ENCODE measurements at places on chromosomes 4 and X.

DNA sequence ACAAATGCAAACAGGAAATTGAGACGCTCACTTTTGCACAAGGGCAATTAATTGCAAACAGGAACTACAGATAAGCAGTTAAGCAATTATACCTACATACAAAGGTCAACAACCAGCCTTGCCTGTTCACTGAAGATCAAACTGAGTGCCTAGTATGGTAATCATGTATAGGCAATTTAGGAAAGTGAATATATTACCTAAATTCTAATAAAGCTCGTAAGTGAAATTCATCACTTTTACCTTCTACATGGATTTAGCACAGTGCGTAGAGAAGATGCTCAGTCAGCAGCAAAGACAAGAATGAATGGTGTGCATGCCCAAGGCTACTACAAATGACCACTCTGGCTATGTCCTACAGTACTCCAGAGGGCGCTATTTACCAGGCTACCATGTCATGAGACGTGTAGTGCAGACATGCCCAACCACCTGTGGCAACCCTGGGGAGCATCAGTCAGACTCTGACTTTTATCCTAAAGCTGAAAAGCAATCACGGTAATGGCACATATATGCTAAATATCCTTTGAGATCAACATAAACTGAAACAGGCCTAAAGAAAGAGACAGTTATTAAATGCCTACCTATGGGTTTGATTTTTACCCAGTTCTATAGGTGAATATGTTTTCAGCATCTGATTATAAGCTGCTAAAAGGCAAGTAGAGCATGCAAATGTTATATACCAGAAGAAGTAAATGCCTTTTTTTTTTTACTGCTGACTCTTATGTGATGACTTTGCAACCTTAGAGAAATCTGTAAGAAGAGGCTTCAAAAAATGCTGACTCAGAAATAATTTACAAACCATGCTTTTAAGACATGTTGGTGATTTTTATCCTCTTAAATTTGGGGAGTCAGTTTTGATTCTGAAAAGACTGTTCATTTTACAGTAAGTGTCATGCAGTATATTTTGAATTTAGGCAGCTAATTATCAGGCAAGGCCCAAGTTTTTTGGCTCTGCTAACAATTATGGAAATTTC is 178.0 kb downstream of the PPP3CA start:
- DNase-seq = peak; percentile 86

DNA sequence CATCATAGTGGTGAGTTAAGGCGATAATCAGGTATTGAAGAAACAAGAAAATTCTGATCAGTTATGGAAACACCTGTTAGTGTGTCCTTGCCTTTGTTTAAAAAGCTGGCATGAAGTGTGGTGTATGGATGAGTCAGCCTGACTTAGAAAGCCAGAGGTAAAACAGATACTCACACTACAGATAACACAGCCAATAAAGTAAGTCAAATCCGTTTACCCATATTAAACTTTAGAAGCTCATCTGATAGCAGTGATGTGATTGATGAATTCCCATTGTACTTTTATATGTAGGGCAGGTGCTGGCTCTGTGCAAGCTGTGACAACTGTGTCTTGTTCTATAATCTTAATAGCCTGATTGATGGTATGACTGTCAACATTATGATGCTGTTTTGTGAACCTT is 1392.7 kb upstream of the IGFBP7 start:
- DNase-seq = no peak

DNA sequence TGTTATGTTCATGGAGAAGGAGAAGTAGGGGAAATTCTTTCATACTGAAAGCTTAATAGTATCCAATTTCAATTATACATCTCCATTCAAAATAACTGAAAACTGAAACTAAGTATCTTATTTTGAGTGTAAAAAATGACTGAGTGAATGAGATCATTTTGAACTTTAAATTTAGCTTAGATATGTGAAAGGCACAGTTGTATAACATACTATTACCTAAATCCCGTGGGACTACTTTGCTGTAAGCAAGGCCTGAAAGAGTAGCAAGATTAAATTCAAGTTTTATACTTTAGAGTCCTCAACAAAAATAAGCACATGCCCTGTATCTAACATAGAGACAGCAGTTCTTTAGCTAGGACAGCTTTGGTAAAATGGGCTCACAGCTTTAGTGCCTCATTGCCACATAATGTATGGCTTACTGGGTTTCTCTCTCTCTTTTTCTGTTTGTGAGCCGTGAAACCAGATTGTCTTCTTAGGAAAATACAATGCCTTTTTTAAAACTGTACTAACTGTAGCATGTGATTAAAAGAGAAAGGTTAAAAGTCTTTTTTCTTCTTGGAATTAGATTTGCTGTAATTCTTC is 43.2 kb downstream of the GSTCD start:
- DNase-seq = no peak

DNA sequence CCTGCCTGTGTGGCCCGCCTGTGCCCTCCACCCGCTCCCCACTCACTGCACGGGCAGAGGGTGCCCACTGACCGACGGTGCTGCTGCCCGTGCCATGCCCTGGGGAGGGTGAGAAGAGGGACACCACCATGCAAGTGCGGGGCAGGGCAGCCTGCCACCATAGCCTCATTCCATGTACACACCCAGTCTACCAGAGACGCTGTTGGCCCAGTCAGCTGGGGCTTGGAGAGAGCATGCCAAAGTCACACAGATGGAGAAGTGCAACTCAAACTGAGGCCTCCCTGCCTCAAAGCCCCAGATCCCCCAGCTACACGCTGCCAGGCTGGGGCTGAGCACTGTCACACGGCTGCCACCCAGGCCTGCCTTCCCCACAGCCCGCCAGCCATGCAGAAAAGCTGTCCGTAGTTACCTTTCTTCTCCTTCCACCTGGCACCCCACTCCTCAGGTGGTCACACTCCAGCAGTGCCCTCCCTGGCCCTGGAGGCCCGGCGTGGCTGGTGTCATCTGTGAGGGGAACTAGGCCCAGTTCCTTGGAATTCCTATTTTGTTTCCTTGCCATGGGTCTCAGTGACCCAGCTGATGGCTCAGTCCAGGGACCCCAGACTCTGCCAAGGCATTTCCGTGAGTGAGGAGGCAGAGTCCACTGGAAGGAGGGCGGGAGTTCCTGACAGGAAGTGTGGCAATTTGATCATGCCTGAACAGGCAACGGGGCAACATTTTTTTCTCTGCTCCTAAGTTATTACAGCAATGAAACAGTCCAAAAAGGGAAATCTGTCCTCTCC is at the start of gene SLC2A9:
TSS of gene SLC2A9 (minus strand) at position 627 of the 782 bp plus-strand sequence. CDS start at position 559, 68 bp downstream.
- peak; percentile 91 for DNase-seq

- peak; percentile 46 for DNase-seq
Measured at GRCh38 chrX:110006821-110007375, 4.0 kb downstream of the TMEM164 start.

DNA sequence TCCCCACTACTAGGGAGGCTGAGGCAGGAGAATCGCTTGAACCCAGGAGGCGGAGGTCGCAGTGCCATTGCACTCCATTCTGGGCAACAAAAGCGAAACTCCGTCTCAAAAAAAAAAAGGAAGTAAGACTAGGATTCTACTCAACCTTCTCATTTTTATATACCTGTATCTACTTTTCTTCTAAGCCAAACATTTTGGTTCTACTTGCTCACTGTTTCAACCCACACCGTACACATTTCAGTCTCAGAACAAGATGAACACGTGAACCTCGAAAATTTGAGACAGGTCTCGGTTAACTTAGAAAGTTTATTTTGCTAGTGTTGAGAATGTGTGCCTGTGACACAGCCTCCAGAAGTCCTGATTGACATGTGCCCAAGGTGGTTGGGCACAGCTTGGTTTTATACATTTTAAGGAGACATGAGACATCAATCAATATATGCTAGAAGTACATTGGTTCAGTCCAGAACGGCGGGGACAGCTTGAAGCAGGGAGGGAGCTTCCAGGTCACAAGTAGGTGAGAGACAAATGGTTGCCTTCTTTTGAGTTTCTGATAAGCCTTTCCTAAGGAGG is 3.7 kb downstream of the ADD1 start:
- no peak for DNase-seq

GRCh38 chr4:68338625-68339024 is 11.3 kb downstream of the YTHDC1 start:
- DNase-seq = no peak

DNA sequence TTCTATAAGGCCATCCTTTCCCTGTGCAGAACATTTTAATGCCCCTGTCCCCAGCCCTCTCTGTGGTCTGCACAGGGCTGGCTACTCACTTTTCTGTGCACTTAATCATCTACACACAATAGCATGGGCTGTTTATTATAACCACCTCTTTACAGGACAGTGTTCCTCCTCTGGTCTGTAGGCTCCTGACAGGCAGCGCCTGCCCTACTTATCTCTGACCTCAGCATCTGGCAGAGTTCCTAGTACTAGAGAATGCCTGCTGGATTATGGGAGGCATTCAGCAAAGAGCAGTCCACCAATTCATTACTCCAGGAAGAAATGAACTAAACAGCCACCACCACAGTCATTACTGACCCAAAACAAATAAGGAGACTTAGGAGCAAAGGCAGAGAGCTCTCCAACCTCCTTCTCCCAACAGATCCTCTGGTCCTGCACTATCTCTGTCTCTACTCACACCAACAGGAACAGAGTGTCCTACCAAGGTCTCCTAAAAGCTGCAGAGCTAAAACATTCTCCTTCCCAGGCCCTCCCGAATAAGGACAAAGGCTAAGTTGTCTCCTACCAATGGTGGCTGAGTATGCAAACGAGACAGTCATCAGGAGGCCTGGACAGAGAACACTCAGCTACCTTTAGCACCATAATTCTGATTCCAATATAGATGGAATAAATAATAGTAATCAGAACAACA is 279.2 kb downstream of the QDPR start:
- no peak for DNase-seq

GRCh38 chr4:97105347-97106099 is 1037.8 kb downstream of the STPG2 start:
- peak; percentile 22 for DNase-seq

DNA sequence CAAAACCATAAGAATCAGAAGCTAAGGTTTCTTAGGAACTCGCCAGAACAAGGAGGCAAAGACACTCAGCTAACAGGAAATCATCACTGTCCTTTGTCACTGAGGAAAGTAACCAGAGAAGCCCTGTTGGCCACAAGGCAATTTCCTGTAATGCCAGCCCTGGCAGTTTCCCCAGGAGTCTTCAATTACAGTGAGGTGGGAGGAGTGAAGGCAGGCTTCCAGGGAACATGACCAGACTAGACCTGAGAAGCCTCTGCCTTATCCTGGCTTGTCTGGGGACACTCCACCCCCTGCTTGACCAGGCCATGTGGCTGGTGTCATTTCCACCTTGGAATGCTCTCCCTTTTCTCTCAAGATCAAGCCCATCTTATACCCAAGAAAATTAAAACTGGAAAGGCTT is 125.3 kb downstream of the COL4A6 start:
- DNase-seq = peak; percentile 88

DNA sequence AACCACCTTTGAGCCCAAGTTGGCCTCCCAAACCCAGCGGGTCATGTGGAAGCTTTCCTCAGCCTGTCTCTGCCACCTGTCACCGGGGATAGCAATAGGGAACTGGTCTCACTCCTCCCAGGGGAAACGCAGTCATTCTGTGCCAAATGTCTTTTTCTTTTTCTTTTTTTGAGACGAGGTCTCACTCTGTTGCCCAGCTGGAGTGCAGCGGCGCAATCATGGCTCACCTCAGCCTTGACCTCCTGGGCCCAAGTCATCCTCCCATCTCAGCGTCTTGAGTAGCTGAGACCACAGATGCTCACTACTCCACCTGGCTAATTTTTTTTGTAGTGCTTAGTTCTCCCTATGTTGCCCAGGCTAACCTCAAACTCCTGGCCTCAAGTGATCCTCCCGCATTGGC is 40.3 kb downstream of the MED28 start:
- no peak for DNase-seq

- peak; percentile 98 for DNase-seq
Measured at GRCh38 chr4:152265149-152265621, 270.7 kb downstream of the FBXW7 start.

All from epithelial cell of esophagus (primary cell).